ENCODE measurements at places on chromosomes 6 and 20. TPM values are rescaled to one million over a fixed set of nuclear protein-coding genes. Genes with fewer than 3 reads are reported as not detected.

DNA sequence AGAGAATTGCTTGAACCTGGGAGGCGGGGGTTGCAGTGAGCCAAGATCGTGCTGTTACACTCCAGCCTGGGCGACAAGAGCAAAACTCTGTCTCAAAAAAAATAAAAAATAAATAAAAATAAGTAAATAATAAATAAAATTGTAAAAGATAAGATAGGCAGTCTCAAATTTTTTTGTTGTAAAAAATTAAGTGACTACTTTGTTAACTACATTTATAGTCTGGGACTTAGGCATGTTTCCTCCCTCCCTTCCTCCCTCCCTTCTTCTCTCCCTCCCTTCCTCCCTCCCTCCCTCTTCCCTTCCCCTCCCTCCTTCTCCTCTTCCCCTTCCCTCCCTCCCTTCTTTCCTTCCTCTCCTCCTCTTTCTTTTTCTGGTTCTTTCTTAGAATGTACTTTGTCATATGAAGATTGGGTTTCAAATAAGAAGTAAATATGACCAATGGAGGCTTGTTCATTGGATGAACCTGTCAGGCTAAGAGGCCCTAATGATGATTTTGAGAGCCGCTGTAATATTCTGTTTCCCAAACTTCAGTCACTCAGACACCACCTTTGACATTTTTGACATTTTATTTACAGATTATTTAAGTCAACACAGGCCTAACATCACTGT, 24.2 kb downstream of the ZFP64 start:
- no peak for DNase-seq

DNA sequence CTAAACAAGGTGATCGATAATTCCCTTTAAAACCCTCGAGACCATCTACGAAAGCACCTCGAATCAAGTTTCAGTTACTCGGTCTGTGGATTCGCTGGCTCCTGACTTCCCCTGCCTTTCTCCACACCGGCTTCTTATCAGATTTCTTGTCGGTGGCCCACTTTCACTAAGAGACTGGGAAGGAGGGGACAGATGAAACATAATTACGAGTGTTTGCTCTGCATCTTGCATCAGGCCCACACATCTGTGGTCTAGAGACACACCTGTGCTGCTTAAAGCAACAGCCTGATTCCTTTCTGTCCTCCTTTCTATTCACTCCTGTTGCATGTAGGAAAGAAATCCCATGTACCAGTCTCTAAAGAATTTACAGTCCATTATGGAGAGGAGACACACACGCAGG, 37.7 kb downstream of the INSM1 start:
- DNase-seq: no peak

DNA sequence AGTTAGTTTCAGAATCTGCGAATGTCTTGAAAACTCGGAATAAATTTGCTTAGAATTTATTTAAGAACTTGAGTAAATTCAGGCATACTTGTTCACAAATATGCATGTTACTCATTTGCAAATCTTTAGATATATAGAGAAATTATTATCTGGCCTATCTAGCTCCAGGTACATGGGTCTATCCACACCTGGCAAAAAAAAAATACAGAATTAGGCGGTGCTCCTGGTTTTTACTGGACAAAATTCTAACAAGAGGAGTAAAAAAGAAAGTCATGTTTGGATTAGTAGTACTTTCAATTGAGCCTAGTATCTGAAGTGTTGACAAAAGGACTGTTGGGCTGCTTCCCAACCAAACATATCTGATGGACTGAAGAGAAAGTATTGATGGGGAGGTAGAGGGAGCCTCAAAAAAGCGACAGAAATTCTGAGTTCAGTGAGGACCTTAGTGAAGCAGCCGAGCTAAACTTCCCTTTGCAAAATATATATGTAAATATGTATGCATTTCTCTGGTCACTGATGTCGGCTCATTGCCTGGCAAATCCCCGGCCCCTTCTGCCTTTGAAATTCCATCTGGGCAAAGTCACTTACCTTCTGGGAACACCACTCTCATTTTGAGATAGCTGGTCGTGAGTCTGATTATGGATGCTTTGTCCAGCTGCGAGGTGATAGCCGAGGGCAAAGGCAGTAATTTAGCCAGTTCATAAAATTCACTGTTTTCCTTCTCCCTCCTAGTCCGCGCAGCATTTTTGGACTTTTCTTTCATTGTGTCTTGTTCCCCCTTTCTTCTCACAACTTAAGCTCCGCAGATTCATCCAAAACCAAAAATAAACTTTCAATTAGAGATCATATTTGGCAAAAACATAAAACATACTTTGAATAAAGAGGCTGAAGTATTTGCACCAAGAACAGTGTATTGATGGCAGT, 1.8 kb downstream of the SIM1 start:
- no peak for DNase-seq

DNA sequence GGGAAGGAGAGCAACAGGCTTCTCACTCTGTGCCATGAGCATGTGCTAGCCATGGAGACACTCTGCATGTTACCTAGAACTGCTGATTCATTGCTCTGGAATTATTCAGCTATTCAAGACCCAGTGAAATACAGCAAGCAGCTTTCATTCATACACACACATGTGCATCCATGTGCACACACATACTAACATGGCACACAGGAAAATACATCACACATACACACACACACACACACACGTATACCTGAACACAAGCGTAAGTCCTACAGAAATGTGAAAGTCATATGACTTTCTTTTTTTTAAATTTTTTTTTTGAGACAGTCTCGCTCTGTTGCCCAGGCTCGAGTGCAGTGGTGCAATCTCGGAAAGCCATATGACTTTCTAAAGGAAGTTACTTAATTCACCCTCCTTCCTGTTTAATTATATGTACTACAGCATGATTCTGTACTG, 108.2 kb upstream of the NFATC2 start:
- DNase-seq: no peak

Gene OVOL2
- total RNA-seq: 13.5 TPM

- DNase-seq: no peak
These were observed 962.7 kb downstream of the GRIK2 start for GRCh38 chr6:102356170-102356569.

Gene KCNK16
- total RNA-seq: not detected

Gene OOEP
- not detected for total RNA-seq

Gene PACSIN1
- 0.05 TPM for total RNA-seq

Gene FGD2
- 3.8 TPM for total RNA-seq

Gene LBP
- total RNA-seq: 0.32 TPM

Gene PI3
- total RNA-seq: 262 TPM

DNA sequence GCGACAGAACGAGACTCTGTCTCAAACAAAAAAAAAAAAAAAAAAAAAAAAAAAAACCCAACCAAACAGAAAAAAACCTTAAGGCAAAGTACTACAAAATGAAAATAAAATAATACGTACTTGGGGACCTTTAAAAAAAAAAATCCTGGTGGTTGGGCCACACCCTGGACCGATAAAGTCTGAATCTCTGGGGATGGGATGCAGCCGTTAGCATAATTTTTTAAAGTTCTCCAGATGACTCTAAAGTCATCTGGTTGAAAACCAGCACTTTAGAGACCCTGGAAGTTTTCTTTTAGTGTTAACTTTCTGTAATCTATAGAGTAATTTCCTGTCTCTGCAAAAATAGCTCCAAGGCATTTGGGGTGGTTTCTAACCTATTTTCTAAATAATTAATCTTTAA, 142.9 kb upstream of the SALL4 start:
- DNase-seq: no peak

GRCh38 chr6:34810936-34811632, 19.2 kb downstream of the BLTP3A start:
- DNase-seq: peak; percentile 22

- peak; percentile 59 for DNase-seq
These were observed 139.1 kb downstream of the KIF16B start for GRCh38 chr20:16434062-16434664.

DNA sequence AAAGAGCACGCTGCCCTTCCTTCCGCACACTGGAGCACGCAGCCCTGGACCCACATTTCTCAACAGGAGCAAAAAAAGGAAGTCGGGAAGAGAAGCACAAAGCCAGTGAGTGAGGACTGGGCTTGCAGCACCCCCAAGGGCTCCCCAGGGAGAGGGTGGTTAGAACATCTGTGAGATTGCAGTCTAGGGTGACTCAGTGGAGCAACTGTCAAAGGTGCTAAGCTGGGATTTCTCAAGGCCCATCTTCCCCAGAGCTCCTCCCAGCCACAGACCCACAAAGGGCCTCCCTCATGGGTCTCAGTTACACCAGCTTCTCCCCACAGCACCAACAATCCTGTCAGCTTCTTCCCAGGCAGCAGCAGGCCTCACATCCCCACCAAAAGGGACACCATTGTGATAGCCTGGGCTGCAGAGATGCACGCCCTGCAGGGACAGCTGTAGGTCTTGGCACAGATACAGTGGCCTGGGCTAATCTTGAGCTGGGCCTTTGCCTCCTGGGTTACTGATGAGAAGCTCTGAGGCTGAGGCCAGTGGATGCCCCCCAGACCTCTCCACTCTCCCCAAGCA, 39.6 kb upstream of the CD93 start:
- DNase-seq: no peak

DNA sequence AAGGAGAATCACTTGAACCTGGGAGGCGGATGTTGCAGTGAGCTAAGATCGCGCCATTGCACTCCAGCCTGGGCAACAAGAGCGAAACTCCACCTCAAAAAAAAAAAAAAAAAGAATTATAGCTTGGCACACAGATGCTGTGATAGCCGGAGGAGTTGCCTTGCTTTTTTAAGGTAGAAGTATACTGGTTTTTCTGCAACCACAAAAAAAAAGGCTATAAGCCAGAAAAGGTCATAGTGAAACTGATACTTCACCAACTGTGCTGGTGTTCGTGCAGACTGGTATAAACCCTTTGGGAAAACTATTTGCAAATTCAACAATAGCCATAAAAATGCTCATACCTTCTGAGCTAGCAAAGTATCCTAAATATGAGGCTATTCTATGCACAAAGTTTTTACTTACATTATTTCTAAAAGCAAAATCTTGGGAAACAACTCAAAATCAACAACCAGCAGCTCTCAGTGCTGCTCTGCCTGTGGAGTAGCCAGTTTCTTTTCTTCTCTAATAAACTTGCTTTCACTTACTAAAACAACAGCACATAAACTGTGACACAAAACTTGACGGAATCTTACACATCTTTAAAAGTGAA, 44.0 kb downstream of the B4GALT5 start:
- DNase-seq: no peak

Gene MAS1
- total RNA-seq: not detected

- DNase-seq: no peak
These were observed 72.3 kb upstream of the SSTR4 start for GRCh38 chr20:22962567-22963439.

DNA sequence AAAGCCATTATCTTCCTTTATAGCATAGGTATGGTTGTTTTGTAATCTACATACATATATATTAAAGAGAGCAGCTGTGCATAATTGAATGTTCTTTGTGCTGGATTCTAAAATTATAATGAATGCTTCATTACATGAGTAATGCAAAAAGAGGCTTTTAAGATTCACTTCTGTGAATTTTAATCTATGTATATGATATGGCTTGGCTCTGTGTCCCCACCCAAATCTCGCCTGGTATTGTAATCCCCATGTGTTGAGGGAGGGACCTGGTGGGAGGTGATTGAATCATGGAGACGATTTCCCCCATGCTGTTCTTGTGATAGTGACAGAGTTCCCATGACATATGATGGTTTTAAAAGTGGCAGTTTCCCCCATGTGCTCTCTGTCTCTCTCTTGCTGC, 255.4 kb downstream of the GRM1 start:
- no peak for DNase-seq

DNA sequence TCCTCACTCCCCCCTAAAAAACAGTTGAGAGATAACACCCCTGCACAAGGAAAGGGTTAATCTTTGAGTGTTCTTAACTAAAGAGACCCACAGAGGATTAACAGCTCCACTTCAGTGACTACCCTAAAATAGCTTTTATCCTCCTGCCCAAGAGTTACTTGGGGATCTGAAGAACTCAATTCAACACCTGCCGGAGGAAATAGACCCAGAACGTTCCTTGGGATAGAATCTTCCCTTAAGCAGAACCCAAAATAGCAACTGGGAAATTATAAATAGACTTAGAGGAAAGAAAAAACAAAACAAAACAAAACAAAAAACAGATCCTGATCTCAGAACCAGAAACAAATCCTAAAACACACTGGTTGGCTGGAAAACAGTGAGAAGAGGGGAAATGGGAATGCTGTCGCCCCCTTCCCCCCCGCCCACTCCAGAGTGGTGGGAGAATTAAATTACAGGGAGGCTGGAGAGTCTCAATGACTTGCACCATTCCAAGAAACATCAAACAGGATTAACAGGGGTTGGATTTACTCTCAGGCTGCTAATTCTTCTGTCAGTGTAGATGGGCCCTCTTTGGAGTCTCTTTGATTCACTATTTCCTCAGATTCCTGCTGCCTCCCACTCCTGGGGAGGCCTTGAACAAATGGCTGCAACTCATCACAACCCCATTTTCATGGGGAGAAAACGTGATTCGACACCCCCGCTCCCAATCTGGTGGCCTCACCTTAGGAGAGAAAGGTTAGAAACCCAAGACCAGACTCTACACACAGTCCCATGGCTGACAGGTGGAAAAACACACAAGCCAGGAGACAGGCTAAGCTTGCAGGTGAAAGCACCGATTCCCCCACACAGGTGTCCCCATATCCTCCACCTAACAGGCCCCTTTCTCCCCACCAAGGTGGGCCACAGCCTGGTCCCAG, 1.4 kb downstream of the PLAGL2 start:
- no peak for DNase-seq

Gene SPDEF
- total RNA-seq: 71.0 TPM

- no peak for DNase-seq
These were observed 6.5 kb upstream of the FAM83D start for GRCh38 chr20:38919683-38920082.

DNA sequence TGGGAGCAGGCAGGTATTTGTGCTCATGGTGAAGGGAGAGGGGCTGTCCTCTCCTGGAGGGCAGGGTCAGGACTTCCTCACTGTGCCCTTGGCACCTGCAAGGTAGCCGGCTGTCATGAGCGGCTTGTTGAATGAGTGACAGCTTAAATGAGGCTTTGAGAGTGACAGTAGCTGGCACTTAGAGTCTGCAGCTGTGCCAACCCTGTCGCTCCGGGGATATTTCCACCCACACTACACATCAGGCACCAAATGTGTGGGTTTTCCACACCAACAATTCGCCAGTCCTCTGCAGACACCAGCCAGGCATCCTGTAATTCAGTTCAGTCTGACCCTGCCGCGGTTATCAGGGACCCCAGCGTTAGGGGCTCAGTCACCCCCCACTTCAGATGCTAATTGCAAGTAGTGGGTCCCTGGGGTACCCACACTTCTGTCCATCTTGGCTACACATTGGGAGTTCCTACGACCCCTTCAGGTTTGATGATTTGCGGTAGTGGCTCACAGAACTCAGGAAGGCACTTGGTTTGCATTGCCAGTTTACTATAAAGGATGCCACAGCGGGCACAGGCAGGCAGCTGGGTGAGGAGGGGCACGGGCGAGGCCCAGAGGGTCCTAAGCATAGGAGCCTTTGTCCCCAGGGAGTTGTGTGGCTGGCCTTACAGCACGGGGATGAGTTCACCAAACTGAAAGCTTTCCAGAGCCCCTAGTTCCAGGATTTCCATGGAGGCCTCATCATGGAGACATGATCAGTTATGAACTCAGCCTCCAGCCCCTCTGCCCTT, 9.1 kb downstream of the MTG2 start:
- no peak for DNase-seq

GRCh38 chr6:16548121-16548520, 213.1 kb downstream of the ATXN1 start:
- no peak for DNase-seq

Gene ZNF311
- total RNA-seq: 2.1 TPM

Data from colonic mucosa (tissue), 4 donors.